ENCODE measurements at places on chromosomes 2 and 18.

GRCh38 chr2:99890568-99891427 lies 251.6 kb downstream of the AFF3 start:
- no peak for DNase-seq

DNA sequence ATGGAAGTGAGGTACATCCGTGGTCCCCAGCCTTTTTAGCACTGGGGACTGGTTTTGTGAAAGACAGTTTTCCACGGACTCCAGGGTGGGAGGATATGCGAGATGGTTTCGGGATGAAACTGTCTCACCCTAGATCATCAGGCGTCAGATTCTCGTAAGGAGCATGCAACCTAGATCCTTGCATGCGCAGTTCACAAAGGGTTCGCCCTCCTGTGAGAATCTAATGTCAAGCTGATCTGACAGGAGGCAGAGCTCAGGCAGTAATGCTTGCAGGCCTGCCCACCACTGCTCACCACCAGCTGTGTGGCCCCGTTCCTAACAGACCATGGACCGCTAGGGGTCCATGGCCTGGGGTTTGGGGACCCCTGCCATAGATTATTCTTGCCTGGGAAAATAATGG lies 11.6 kb downstream of the B3GNT2 start:
- DNase-seq = no peak

- no peak for DNase-seq
Observed at GRCh38 chr2:169452080-169452479, 27.2 kb upstream of the BBS5 start.

DNA sequence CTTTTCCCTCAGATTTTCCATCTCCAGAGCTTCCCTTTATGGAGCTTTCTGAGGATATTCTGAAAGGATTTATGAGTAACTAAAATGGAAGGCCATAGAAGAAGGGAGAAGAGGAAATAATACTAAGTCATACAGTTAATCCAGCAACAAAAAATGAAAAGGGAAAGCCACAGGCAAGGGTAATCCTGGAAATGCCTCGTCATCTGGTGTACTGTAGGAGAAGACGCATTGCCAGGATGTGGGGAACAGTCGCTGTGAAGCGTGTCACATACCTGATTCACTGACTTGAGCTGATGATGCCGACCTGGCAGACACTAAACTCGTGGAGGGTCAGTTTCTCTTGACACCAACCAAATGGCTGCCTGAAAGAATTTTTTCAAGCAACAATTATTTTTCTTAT lies 34.7 kb upstream of the ALPP start:
- DNase-seq = no peak

DNA sequence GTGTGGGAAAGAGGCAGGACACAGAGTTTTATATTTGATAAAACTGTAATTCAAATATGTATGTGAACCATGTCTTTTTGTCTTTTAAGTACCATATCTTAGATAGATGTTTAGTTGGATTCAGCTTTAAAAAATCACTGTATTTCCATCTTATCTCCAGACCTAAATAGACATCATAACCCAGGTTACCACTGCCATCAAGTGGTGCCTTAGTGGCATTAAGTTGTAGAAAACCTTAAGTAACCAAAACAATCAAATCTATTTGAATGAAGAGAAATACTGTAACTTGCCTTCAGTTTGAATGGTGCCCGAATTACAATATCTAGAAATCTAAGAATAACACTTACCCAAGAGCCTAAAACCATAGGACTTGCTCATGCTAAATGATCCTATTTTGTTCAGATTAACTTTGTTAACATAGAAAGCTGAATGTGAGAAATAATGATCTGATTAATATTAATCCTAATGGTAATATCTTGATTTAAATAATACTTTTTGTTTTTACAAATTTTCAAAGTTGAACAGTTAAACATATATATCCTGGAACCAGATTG lies 92.5 kb upstream of the MAP2 start:
- DNase-seq = no peak

GRCh38 chr2:24546669-24547068 lies 55.6 kb downstream of the NCOA1 start:
- DNase-seq = no peak

DNA sequence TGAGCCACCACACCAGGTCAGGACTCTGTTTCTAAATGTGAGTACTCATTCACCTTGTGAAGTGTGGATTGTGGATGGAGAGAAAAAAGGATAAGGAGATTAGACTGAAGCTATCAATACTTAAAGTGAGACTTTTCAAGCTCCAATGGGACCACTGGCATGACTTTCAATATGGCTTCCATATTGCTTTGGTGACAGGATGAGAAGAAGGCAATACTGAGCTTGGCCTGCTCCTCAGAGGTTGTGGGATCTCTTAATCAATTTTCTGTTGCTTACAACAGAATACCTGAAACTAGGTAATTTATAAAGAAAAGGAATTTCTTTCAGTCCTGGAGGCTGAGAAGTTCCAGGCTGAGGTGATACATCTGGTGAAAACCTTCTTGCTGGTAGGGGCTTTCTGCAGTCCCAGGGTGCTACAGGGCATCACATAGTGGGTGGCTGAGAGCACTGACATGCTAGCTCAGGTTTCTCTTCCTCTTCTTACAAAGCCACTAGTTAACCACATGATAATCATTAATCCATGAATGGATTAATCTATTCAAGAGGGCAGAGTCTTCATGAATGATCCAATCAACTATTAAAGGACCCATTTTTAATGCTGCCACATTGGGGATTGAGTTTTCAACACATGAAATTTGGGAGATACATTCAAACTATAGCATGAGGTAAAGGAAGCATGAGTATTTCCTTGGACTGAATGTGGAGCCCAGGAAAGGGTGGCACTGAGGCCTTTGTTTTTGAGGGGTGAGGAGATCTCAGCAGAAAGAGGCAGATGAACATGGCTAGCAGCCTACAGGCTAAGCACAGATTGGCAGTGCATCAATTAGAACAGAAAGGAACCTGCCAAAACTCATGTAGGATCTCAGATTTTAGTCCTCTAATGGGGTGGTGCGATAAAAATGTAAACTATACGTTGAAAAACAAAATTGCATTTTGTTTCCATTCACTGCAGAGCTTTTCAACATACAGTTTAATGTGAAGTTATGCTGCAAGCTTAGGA lies 274.5 kb downstream of the PIK3C3 start:
- no peak for DNase-seq

- DNase-seq = no peak
Observed at GRCh38 chr2:191249156-191249813, 4.1 kb downstream of the MYO1B start.

GRCh38 chr2:55949211-55949610 lies 25.6 kb upstream of the EFEMP1 start:
- DNase-seq = no peak

- DNase-seq = no peak
Observed at GRCh38 chr2:223185638-223186037, 133.6 kb downstream of the KCNE4 start.

- no peak for DNase-seq
Observed at GRCh38 chr2:227783404-227784138, 30.1 kb upstream of the CCL20 start.

DNA sequence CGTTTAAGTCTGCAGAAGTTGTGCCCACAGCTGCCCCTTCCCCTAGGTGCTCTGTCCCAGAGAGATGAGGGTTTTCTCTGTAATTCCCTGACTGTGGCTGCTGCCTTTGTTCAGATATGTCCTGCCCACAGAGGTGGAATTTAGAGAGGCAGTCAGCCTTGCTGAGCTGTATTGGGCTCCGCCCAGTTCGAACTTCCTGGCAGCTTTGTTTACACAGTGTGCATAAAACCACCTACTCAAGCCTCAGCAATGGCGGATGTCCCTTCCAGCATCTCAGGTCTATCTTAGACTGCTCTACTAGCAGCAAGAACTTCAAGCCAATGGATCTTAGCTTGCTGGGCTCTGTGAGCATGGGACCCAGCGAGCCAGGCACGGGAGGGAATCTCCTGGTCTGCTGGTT lies 48.1 kb downstream of the LHCGR start:
- DNase-seq = no peak

DNA sequence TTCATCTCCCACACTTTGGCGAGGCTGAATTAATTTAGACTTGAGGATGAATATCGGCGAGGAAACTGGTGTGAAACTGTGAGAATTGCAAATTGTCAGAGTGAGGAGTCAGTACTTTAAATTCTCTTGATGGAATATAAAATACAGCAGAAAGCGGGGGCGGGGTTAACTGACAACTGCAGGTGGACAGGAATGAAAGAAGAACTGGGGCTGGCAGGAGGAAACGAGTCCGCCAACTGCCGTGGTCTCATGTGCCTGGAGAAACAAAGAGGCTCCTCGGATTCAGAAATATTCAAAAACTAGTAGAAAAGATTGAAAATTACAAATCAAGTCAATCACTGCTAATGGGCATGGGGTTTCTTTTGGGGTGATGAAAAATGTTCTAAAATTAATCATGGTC lies 44.3 kb downstream of the MOGAT1 start:
- DNase-seq = no peak

DNA sequence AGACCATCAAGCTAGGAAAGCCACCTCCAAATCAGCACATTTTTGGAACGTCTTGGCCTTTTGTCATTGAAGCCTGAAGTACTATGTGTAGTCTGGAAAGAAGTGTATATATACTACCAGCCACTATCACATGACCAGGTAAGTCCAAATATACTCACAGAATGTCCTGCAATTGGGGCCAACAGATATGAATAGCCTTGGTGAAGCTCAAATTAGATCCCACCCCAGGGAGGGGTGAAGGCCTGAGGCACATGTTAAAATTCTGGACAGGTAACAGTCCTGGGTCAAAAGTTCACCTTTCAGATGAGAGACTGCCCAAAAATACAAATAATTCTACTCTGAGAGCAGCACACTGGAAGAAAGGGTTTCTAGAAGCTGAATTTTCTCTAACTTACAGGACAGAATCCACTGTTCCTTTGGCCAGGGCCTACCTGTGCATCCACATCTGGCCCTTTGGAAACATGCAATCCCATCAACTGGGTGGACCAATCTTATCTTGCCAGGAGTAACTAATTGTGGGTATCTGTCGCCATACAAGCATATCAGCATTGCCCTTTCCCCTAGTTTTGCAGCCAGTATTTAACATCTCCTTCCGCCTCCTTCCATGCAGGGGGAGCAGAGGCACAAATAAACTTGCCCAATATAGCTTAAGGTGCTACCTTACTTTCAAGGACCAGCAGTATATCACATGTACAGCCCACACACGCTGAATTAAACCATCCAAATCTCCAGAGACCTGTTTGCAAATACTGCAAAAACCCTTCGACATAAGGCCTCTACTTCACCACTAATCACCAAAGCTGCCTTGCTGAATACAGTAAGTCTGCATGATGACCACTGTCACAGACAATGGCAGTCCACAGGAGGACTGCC lies 67.8 kb downstream of the EIF5B start:
- no peak for DNase-seq

GRCh38 chr2:1625281-1626001 lies 118.9 kb downstream of the PXDN start:
- DNase-seq = no peak

DNA sequence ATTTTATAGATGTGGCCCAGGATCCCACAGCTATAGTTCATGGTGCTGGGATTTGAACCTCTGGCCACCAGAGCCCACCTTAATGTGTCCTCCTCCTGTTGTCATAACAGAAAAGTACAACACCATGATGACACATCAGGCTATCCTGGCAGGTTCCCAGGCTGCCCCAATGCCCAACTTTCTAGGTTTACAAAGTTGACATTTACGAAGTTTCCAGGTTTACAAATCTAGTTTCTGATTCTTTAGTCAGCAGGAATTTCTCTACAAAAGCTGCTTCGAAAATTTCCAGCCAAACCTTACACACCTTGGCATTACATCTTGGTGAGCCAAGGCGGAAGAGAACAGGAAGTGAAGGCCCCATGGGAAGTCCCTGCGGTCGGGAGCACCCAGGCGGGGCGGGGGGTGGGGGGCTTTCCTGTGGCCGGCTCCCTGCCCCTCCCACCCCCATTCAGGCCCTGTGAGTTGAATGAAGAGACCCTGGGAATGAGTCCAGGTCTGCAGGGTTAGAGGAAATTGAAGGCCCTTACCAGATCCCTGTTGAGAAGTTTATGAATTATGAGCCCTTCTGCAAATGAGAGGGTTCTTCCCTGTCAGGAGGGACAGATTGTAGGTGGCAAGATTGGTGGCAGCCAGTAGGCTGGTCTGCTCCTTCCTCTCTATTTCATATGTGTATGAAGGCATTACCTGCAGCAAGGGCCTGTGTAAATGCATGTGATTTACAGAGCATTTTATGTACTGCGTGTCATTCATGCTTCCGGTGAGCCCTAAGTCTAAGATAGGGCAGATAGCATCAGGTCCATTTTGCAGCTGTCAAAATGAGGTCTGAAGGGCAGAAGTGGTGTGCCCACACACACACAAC lies 11.1 kb upstream of the IL1RN start:
- DNase-seq = no peak

DNA sequence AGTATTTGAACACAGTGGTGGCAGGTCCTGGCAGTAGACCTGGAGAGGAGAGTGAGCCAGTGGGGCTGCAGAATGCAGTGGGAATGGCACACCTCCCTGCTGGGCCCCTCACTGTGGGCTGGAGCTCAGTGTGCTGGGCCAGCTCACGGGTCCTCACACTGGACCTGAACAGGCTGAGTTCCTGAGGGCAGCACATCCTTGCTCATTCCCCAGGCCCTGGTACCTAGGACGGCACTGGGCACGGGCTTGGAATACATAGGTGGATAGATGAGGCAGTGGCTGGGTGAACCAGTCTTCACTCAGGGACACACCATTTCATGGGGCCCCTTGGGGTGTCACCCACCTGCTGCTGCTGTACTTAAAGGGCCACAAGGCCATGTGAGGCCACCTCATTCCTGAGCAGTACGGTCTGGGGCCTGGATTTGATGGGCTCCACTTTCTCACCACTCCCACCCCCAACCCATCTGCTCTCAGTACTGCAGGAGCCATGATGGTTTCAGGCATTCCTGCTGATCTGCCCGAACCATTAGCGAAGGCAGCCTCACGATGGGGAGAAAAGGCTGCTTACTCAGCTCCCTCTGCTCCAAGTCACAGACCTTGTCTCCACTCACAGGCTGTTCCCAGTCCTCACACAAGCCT lies 4.2 kb downstream of the TMEM177 start:
- DNase-seq = no peak

GRCh38 chr2:184371641-184372040 lies 226.7 kb upstream of the ZNF804A start:
- no peak for DNase-seq

DNA sequence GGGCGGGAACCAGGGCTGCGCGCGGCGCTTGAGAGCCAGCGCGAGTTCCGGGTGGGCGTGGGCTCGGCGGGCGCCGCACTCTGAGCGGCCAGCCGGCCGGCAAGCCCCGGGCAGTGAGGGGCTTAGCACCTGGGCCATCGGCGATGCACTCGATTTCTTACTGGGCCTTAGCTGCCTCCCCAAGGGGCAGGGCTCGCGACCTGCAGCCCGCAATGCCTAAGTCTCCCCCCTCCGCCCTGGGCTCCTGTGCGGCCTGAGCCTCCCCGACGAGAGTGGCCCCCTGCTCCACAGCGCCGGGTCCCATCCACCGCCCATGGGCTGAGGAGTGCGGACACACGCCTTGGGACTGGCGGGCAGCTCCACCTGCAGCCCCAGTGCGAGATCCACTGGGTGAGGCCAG lies 36.5 kb upstream of the MAP2 start:
- DNase-seq = no peak

All from stimulated activated CD8-positive, alpha-beta memory T cell treated with anti-CD3 and anti-CD28 coated beads, Interleukin-4, amount 100 ng/mL, for 4 hours (primary cell).